ENCODE measurements at places on chromosomes 12 and 14. TPM values are rescaled to one million over a fixed set of nuclear protein-coding genes. Genes with fewer than 3 reads are reported as not detected.

TMEM260 gene
- total RNA-seq = 16.1 TPM

CCDC196 gene
- total RNA-seq = not detected

SYT1 gene
- 0.99 TPM for total RNA-seq

TSPAN8 gene
- total RNA-seq = 3.7 TPM

PMEL gene
- total RNA-seq = 19.8 TPM

KRT82 gene
- 15.8 TPM for total RNA-seq

TPH2 gene
- total RNA-seq = not detected

AQP6 gene
- total RNA-seq = 0.20 TPM

SAMD15 gene
- total RNA-seq = 0.79 TPM

FAM90A1 gene
- total RNA-seq = not detected

USP15 gene
- total RNA-seq = 96.3 TPM

KLRD1 gene
- total RNA-seq = 0.79 TPM

TPPP2 gene
- total RNA-seq = not detected

OAS2 gene
- 2.2 TPM for total RNA-seq

PLEKHH1 gene
- 8.7 TPM for total RNA-seq

GPR84 gene
- total RNA-seq = 0.79 TPM

NTN4 gene
- total RNA-seq = 9.4 TPM

ANKRD33 gene
- not detected for total RNA-seq

DNAI7 gene
- total RNA-seq = 0.79 TPM

ADCY4 gene
- total RNA-seq = 9.6 TPM

TMTC1 gene
- 21.9 TPM for total RNA-seq

OVCH1 gene
- total RNA-seq = 0.30 TPM

Data from skin of body (tissue), 3 donors.